Glutamatergic neuron (in vitro differentiated cells): ENCODE measurements at places on chromosomes 1 and 21. TPM values are rescaled to one million over a fixed set of nuclear protein-coding genes. Genes with fewer than 3 reads are reported as not detected.

FAM72A gene
- total RNA-seq: 1.5 TPM

EXO1 gene
- 2.2 TPM for total RNA-seq

TEX50 gene
- not detected for total RNA-seq

- DNase-seq: no peak
These were observed 237.9 kb downstream of the FOXD2 start for GRCh38 chr1:47675721-47676120.

DNA sequence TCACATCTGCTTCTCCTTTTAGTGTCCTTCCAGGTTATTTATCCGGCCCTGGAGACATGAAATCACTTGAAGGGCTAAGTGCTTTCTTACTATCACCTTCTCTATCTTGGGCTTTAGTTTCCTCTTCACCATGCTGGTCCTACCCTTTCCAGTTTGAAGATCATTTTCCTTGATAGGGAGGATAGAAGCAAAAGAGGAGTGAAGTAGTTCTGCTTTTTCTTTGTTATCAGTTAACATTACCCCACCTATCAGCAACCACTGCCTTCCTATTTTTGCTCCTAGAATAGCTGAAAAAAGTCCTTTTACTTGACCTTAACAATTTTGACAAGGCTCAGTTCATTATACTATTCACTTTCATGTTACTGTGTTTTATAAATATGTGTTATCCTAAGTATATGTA lies 19.4 kb downstream of the RGL1 start:
- DNase-seq: no peak

DNA sequence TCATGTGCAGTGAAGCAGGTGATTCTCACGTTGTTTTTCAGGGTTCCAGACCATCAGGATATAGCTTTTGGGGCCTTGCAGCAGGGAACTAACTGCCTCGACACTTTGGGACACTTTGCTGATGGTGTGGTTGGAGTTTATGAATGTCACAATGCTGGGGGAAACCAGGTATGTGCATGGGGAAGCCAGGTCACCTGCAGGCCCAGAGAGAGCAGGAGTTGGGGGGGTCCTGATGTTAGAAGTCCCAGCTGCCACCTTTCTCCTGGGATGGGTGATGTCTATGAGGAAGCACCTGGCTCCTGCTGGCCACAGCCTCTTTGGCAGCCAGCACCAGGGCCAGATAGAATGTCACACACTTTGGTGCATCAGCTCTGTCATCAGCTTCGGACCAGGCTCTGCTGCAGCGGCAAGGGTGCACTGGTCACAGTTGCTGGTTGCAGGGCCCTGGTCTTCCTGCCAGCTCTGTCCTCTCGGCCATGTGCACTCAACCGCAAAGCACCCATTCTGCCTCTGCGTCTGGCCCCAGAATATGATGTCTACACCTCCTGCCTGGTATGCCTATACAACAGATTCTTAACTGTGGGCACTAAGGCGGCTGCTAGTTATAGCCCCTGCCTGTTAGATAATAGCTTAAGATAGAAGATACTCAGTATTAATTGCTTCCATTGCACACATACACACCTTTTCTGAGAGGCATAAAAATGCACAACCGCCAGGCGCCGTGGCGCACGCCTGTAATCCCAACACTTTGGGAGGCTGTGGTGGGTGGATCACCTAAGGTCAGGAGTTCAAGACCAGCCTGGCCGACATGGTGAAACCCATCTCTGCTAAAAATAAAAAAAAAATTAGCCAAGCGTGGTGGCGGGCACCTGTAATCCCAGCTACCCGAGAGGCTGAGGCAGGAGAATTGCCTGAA lies 160.7 kb downstream of the PGBD5 start:
- DNase-seq: no peak

DNA sequence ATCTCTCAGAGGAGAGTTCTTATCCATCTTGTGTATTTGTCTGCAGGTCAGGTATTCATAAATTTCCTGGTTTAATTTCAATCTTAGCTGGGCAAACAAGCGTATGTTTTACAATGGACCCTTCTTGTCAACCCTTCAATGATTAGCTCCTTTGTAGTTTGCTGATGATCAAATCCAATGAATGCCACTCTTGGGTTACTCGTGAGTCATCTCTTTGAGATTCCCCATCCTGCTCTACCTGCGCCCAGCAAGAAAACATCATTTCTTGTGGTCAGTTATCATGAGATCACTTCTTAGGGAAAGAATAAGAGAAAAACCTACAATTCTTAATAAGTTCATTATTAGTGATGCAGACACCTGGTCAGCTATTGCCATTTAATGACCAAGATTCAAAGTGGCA lies 572.3 kb upstream of the PKN2 start:
- DNase-seq: no peak

GRCh38 chr1:207021876-207022596 lies 10.5 kb downstream of the C1orf116 start:
- DNase-seq: no peak

- peak; percentile 78 for DNase-seq
These were observed 659 bp downstream of the AGO1 start for GRCh38 chr1:35883635-35884101.

- DNase-seq: no peak
These were observed 169.0 kb upstream of the C1orf105 start for GRCh38 chr1:172251486-172251885.

- DNase-seq: peak; percentile 23
These were observed 27.8 kb upstream of the TINAGL1 start for GRCh38 chr1:31548534-31548906.
